Effector CD8-positive, alpha-beta T cell (primary cell): ENCODE measurements at places on chromosomes 7 and 10.
A peak's percentile ranks its signal among the peaks of the same experiment; 100 is the strongest.

GRCh38 chr7:115352375-115352774 is 430.5 kb downstream of the MDFIC start:
- no peak for DNase-seq

DNA sequence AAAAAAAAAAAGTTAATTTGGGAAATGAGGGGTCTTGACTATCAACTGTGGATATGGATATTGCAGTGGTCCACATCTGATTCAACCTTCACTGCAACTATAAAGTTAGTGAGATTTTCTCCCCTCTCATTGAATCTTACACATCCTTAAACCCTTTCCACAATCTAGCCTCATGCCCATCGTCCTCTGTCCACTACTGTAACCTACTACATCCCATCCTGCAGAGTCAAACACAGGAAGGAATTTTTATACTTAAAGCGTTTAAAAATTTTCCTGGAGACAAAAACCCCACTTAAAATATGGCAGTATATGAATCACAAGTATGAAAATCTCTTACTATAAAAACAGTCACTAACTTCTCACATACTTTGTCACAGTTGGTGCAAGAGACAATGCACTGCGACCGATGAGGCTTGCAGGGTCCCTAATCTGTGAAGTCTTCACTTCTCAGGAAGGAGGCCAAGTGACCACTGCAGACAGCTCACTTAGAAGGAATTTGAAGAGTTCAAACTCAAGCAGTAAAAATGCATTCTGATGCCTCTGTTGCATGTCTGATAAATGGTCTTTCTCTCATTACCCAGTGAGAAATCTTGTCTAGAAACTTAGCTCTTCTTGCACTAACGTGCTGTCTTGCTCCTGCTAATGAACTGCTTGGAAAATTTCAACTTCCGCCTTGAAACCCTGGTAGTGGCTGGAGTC is 50.3 kb upstream of the ST8SIA6 start:
- no peak for DNase-seq

DNA sequence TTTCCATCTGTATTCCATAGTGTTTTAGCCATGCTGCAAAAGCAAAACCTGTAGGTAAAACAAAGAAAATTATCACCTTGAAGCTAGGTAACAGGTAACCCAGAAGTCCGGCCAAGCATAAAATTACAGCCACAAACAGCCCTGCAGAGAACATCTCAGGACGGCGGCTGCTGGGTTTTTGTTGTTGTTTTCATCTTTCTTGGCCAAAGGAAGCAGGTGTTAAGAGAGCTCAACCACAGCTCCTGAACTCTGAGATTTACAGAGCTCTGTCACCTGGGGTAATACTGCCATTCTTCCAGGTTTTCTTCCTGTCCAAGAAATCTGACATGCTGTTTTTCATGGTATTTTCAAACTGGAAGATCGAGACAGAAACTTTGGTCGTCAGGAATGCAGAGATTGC is 847 bp upstream of the SCIN start:
- DNase-seq = no peak

- no peak for DNase-seq
These were observed 91.3 kb downstream of the OSBPL3 start for GRCh38 chr7:24888653-24889052.

- peak; percentile 69 for DNase-seq
These were observed at the start of gene GATA3 for GRCh38 chr10:8054494-8055407. Gene GATA3, plus strand, starts transcription at chr10:8054688. Its CDS starts 968 bp downstream, at chr10:8055656.
